Activated T-helper 17 cell treated with anti-CD3 and anti-CD28 coated beads, Interleukin-2, amount 50 U/mL, for 72 hours (primary cell): ENCODE measurements at places on chromosomes 4 and X. TPM values are rescaled to one million over a fixed set of nuclear protein-coding genes. Genes with fewer than 3 reads are reported as not detected.

DNA sequence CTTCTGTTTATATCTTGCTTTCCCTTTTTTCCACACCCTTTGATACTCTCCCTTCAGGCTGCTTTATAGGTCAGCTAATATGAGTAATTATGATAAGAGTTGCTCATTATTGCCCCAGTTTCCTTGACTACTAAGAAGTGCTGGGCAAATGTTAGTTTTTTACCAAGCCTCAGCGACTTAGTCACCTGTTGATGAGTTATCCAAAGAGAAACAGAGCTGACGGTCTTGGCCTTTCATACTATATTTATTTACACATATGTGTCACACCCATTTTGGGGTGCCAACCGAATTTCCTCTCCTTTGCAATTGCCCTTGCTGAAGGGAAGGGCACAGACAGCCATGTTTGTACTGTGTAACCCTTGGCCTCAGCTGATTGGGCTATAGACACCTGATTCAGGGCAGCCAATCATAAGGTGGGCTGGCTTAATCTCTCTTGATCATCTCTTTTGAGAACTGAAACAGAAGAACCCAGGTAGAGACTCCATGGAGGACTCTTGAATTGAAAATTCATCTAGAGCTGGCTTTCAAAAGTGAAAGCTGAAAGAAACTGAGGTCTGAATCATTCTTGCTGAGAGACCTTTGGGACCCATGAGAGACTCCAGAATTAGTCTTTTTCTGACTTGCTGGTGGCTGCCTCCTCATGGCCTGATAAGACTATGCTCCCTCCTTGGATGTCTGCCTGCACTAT is 111.7 kb upstream of the RPS6KA3 start:
- peak; percentile 79 for ATAC-seq

DNA sequence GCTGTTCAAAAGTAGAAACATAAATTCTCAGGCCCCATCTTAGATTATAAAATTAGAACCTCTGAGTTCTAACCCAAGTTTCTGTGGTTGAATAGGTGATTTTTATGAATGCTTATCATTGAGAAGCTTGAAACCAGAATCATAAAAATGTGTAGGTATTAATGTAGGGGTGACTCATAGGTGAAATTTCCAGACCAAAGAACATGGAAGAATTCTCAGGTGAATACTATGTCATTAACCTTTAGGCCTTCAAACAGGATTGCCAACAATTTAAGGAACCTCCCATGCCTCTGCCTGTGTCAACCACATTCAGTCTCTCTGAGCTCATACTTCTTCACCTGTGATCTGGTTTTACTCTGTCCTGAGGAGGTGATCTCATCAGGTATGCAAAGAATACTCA is 177.8 kb downstream of the NPFFR2 start:
- ATAC-seq, result no peak

- no peak for ATAC-seq
Observed at GRCh38 chr4:150384249-150384648, 197.7 kb upstream of the MAB21L2 start.

GRCh38 chr4:88102026-88102425 is 56.4 kb downstream of the ABCG2 start:
- ATAC-seq, result no peak

GRCh38 chr4:11900359-11900758 is 471.7 kb upstream of the HS3ST1 start:
- no peak for ATAC-seq

DNA sequence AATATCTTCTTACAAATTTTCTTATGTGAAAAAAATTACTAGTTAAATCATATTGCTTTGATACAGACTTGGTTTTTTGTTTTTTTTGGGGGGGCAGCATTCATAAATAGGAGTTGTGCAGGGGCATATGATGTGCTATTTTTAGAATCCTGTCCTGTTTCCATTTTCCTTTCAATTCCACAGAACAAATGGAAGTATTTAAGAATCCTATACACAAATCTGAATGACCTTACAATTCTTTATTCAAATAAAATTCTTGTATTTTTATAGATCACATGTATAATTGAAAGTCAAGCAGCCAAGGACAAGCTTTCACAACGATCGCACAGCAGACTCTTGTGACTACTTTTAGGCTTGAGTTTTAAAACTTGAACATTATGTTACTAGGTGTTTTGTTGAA is 523.9 kb downstream of the ANKRD50 start:
- ATAC-seq, result no peak

DNA sequence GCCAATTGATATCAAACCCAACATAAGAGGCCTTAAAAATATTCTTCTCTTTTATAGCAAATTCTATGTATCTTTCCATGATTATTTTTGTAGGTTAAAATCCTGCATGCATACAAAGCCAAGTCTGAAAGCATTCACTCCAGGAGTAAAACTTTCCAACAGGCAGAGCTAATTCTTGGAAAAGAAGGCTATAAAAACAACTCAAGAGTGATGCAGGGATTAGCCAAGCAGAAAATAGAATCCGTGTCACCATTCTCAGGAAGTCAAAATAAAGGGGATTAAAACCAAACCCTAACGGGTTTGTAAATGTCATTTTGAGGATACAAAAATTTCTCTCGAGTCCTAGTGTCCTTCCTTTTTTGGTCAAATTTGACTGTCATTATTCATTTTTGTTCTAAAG is 412.4 kb downstream of the DMD start:
- ATAC-seq, result no peak

DNA sequence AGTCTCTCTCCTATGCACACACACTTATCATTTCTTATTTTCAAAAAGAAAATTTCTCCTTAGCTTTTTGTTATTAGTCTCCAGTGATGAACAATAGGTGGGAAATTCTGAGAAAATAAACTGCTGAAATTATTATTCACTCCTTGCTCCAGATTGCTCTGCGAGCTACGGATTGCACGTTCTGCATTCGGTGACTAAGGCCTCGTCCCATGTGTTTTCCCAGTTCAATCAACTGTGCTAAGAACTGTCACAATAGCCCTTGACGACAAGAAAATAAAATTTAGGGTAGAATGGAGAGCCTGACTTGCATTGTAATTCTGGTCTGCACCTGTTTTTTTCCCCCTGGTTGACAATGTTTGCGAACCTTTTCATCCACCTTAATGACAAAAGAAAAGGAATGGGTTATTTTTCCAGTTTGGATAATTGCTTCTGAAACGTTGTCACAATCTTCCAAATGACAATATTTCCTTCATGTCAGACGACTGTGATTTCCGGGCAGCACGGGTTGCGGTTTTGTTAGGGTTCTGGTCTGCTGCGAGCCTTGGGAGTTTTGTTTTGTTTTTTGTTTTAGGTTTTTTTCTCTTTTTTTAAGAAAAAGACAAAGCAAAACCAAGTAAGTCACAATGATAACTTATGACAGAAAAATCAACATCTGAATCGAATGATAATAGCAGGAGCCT is 124.5 kb upstream of the NOCT start:
- ATAC-seq, result no peak

GRCh38 chr4:39044956-39045826 is 13.0 kb upstream of the TMEM156 start:
- peak; percentile 27 for ATAC-seq

GRCh38 chrX:31329298-31329697 is 257.5 kb upstream of the FTHL17 start:
- peak; percentile 53 for ATAC-seq

FHDC1 gene
- 0.48 TPM for total RNA-seq

STOX2 gene
- not detected for total RNA-seq

PWWP3B gene
- total RNA-seq, result not detected

TLR7 gene
- not detected for total RNA-seq

CT83 gene
- total RNA-seq, result not detected
